Stimulated activated CD4-positive, alpha-beta T cell treated with anti-CD3 and anti-CD28 coated beads, TNF-alpha, amount 100 ng/mL, for 4 hours (primary cell): ENCODE measurements at places on chromosomes 12 and 14.

- no peak for DNase-seq
Measured at GRCh38 chr14:100018482-100018881, 46.7 kb upstream of the EVL start.

DNA sequence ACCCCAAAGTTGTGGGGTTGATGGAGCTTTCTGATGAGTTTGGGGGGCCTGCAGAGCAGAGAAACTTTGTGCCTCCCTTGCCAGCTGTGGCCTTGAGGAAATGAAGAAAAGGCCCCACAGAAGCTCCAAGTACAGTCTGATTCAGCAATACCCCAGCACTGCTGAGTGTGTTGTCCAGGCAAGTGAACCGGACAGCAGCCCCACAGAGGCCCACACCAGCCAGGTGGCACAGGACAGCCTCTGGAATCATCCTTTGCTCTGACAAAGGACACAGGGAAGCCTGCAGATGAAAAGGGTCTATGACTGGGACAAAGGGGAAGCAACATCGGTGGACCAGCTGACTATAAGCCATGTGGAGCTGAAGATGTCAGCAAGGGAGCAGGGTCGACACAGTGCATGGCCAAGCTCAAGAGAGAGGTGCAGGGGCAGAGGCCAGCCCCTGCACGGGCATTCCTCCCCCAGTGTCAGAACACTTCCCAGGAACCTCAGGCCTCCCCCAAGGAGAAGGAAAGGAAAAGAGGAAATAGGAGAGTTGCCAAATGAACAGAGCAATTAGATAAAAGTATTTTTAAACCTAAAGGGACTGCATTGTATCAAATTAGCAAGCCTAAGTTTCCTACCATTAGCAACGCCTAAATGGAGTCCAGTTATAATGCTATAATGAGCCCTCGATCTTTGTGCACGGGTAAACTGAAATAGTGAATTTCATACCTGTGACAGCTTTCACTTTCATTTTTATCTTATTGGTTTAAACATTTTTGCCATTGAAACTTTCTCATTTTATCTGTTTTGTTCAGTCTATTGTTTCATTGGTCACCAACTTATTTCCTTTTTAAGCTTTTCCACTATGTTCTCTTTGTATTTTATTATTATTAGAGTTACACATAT, 46.3 kb upstream of the PTGDR start:
- no peak for DNase-seq

GRCh38 chr14:88607829-88608228, 45.0 kb downstream of the ZC3H14 start:
- no peak for DNase-seq

GRCh38 chr12:127422935-127423566, 843.9 kb upstream of the TMEM132C start:
- DNase-seq, result no peak

- no peak for DNase-seq
Measured at GRCh38 chr12:57342207-57342691, 88.6 kb downstream of the R3HDM2 start.

GRCh38 chr14:58785701-58786100, 147.9 kb downstream of the DACT1 start:
- DNase-seq, result no peak

GRCh38 chr12:8553088-8553627, 12.5 kb upstream of the CLEC4E start:
- no peak for DNase-seq

DNA sequence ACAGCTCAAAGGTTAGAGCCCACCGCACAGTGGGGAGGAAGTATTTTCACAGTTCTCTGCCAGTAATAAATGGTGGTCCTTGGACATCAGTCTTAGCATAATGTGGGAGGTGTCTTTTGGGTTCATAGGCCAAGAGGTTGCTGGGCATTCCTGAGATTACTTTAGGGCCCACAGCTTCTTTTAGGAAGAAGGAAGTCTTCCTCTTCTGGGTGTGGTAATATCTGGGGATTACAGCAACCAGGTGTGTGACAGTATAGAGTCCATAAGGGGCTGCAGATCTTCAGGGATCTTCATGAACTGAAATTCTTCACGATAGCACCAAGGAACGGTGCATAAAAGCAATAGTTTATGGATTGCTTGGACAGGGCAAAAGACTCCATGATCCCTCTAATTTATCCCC, 56.2 kb upstream of the PTGR2 start:
- DNase-seq, result no peak

DNA sequence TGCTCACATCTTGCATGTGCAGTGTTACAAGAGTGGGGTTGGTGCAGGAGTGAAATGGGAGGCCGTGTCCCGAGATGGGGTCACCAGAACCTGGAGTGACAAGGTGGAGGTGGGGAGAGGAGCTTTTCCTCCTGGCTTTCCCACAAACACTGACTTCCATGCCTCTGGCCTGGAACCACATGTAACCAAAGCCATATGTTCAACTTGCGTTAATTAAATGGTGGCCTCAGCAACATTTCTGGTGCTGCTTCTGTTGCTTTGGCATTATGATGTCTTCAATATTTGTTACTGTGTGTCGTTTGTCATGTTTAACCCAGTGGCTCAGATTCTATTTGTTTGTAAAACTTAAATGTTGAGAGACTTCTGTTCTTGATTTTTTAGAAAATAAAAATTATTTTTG, 110.2 kb downstream of the VCPKMT start:
- DNase-seq, result no peak

DNA sequence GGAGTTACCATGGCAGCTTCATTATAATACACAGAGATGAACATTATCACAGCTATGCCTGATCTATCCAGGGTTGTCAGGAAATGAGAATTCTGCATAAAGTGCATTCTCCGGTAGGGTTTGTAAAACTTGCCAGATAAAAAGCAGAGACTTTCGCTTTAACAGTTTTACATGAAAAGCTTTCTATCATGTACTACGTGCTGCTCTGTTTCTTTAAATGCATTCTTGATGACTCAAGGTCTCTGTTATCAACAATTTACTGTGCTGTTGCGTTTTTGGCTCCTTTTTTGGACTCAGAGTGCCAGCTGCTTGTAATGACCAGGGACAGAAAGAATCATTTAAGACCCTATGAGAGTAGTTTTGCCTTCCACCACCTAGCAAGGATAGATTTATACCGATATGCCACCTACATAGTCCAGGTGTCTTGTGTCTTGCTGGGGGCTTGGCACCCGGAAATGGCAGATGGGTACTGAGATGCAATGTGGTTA, 371.2 kb downstream of the BTG1 start:
- DNase-seq, result no peak

- DNase-seq, result no peak
Measured at GRCh38 chr12:26252946-26253345, 57.6 kb downstream of the SSPN start.

GRCh38 chr14:32629236-32629635, 300.1 kb downstream of the AKAP6 start:
- DNase-seq, result no peak

DNA sequence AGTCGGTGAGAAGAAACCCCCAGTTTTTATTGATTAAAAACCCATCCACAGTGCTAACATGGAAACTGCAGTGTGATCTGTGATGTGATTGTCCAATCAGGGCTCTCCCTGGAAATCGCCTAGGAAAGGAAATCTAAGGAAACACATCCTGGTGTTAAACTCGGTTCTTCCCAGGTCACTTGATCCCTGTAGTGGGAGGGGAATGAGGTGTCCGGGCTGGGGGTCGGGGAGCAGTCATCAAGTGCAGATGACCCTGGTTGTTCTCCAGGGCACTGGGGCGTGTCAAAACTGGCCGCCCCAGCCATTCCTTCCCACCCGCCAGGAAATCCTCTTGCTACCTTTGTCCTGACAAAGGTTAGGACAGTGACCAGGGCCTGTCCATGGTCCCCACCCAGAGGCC, 20.8 kb downstream of the RAB35 start:
- DNase-seq, result no peak

- no peak for DNase-seq
Measured at GRCh38 chr14:32345311-32345791, 16.3 kb downstream of the AKAP6 start.

GRCh38 chr12:27523305-27523641, 733 bp upstream of the PPFIBP1 start:
- no peak for DNase-seq

- no peak for DNase-seq
Measured at GRCh38 chr12:64631197-64631596, 20.9 kb downstream of the RASSF3 start.

DNA sequence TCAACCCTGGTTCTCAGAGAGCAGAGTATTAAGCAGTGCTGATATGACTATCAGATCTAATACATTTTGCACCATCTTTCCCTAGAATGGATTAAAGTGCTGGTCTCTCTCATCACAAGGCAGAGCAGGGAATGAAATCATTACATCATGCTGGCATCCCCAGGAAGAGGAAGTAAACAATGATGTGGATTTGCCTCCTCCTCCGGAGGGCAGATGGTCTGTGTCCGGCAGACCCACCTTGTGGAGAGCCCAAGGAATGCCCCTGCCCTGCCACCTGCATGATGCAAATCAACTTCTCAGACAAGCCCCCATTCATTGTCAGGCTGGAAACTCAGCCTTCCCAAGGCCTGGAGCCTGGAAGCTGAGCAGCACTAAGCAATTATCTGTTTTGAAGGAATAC, 1149.1 kb downstream of the VRK1 start:
- DNase-seq, result no peak

- no peak for DNase-seq
Measured at GRCh38 chr14:100838493-100839314, 12.8 kb downstream of the MEG3 start.

DNA sequence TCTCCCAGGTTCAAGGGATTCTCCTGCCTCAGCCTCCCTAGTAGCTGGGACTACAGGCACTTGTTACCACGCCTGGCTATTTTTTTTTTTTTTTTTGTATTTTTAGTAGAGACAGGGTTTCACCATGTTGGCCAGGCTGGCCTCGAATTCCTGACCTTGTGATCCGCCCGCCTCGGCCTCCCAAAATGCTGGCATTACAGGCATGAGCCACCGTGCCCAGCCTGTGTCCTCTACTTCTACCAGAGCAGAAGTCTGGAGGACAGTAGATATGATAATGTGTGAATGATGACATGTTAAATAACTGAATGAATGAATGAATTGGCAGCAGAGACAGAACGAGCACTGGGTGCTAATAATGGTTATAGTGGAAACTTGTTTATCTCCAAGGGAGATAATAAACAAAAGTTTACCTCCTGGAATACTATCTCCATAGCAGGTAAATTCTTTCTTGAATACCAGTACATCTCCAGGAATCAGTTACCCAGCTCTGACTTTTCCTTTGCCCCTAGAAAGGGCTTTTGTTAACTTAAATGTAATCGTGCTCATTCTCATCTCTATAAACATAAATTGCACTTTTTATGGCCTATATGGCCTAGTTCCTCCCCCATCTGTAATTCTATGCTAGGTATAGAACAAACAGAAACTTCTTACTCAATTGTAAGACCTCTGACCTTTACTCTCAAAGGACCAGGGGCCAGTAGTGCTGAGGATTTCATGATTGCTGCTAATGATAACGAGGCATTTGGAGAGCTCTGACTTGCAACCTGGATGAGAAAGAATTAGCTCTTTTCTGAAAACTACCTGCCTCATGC, 7.2 kb upstream of the LGALS3 start:
- no peak for DNase-seq

DNA sequence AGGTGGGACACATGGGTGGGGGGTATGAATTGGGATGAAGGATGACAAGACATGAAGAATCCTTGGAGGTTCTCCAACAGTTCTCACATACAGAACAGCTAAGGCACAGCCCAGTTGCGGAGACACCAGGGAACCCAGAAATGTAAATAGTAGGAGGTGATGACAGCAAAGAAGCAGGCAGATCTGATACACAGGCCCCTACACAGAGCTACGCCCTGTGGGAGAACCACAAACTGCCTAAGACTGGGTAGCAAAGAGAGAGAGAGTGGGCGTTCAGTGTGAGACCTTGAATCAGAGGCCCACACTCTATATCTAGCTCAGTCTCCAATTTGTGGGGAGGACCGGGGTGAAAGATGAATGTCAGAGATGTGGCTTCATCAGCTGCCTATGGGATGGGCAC, 9.5 kb upstream of the NUMB start:
- DNase-seq, result no peak

GRCh38 chr14:22982477-22983245, at the start of gene AJUBA:
Gene AJUBA (minus strand): TSS chr14:22982551. CDS start chr14:22982266, 285 bp downstream.
- peak; percentile 65 for DNase-seq

DNA sequence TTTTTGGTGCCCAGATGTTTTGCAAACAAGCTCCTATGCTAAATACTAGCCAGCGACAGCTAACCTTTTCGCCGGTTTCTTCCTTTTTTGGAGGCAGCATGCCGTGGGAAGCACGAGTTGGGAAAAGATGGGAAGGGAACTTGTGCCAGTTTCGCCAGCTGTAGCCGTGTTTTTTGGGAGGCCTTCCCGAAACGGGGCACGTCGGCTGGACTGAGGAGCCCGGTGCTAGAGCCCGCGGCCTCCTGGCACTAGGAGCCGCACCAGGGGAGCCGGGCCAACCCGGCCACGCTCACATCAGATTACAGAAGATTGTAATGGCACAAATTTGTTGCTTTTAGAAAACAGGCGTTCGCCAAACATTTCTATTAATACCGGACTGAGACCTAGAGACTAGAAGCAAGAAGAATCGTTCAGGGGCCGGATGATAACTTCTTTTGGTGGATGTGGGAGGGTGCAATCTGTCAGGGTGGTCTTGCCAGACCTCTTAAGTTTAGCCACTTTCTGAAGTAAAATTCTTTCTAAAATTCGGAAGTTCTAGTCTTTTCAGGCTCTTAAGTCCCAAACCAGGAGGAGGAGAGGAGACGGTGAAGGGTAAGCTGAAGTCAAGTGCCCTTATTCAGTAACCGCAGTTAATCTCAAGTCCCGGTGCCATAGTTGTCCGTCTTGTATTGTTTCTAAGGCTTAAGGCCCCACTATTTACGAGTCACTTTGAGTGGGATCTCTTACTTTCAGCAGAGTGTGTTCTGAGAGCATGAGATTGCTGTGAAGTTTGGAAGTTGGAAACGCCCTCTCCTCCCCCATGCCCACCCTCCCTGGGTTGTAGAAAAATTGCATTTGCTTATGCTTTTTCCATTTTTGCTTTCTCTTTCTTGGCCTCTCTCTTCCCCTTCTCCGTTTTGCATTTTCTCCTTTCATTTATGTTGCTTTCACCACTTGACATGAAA, 1.3 kb downstream of the RASSF3 start:
- DNase-seq, result no peak

DNA sequence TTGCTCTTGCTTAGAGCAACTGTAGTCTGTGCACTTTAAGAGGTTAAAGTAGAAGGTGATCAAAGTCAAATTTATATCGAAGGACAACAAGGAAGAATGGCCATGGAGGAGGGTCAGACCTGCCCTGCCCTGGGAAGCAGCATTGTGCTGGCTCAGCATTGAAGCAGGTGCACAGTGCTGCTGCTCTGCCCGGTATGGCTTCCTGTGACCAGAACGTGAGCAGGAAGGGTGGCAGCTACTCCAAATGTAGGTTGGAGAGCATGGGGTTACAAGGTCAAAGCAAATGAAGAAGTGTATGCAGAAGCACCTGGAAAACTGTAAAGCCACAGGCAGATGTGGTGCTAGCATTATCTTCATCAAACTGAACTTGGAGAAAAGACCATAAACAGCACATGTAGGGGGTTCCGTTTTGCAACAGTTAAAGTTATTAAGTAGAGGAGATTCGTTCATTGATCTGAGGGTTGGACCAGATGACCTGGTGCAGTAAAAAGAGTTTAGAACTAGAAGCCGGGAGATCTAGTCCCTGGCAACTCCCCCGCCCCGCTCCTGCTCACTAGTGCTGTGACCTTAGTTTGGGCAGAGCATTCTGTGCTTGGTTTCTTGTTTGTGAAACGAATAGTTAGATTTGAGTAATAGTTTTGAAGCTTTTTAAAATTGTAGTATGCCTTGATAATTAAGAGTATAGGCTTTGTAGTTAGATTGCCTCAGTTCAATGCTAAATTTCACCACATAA, 84.2 kb downstream of the SCN8A start:
- DNase-seq, result no peak
